ENCODE measurements at places on chromosomes 5 and 9.

DNA sequence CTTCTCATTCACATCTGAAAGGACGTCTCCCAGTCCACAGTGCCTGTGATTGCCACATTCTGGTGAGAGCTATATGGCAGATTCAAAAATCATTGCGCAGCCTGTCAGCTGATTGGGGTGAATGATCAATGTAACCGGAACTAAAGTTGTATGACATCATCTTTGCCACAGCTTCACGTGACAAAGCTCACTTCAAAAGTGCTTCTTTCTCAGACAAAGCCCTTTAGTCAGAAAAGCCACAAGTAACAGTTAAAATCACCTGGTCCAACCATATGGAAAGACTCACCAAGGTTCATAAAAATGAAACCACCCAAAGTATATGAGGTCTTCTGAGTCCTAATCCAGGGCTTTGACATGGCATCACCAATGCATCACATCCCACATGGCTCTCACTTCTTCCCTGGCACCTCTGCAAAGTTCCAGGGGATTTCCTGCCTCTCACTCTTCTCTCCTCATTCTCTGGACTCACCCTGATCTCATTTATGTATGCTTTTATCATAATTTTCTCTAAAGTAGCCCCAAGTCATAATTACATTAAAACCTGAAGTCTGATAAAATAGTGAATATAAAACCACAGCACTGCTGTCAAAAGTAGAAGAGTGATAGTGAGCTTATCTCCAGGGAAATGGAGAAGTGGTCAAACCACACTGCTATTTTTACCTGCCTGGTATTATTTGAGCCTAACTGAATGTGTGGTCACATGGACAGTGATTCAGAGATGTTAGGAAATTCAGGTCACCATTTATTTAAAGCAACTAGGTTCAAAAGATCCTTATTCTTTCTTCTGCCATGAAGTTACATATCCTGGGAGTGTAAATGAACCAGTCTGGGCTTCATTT is 193.1 kb upstream of the PTGER4 start:
- DNase-seq = no peak

- DNase-seq = no peak
These were observed 35.1 kb downstream of the GAS1 start for GRCh38 chr9:86912210-86912609.

GRCh38 chr9:127963041-127963358 is 17.8 kb downstream of the EEIG1 start:
- DNase-seq = no peak

- no peak for DNase-seq
These were observed 49.6 kb upstream of the UBAC1 start for GRCh38 chr9:136010615-136011361.
